ENCODE measurements at places on chromosomes 6 and 20.

GRCh38 chr20:56855708-56856107 lies 226.6 kb downstream of the TFAP2C start:
- DNase-seq: no peak

GRCh38 chr6:90079560-90080490 lies 185.6 kb downstream of the GJA10 start:
- DNase-seq: no peak

GRCh38 chr6:163577404-163577803 lies 162.9 kb downstream of the QKI start:
- DNase-seq: no peak

DNA sequence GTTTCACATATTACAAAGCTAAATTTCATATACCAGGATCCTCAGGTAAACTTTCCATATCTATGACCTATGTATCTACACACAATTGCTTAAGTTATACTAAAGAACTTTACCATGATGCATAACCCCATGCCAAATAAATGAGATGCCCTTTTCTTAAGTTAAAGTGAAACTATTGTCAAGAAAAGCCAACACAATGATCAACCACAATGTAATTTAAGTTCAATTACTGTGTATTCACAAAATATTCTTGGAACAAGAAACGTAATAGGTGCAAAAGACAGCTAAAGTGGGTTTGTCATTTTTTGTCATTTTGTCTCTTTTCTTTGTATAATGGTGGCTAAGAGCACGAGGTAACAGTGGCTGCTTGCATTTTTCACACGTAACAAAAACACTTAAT lies 158.0 kb upstream of the SHLD1 start:
- DNase-seq: no peak

DNA sequence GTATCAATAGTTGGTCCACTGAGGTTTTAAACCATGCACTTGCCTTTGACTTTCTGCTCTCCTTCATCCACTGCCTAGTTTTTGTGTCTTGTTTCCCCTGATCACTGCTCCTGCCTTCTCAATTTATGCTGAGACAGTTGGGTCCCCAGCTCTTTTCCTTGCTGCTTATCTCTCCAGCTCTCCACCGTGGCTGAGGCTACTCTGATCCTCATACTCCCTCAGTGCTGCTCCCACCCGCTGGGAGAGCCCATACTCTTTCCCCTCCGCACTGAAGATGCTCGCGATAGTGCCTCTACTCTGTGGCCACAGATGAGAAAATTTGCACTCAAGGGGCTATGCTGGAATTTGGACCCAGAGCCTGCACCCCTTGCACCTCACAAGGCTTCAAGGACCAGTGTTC lies 3.4 kb upstream of the THBD start:
- DNase-seq: no peak

DNA sequence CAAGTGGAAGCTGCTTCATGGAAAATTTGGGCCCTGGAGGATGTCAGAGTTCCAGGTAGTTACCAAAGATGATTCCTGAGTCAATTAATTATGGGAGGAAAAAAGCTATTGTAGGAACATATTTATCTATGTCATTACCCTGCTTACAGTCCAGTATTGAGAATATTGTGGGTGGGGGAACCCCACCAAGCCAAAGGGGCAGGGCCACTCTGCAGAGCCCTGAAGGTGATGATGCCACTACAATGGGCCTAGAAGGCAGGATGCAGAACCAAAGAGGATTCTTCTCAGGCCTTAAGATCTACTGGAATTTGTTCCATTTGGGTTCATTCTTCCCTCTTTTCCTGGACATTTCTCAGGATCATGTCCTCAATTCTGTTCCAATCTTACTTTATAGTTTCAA lies 375.2 kb upstream of the MARCKS start:
- DNase-seq: no peak

DNA sequence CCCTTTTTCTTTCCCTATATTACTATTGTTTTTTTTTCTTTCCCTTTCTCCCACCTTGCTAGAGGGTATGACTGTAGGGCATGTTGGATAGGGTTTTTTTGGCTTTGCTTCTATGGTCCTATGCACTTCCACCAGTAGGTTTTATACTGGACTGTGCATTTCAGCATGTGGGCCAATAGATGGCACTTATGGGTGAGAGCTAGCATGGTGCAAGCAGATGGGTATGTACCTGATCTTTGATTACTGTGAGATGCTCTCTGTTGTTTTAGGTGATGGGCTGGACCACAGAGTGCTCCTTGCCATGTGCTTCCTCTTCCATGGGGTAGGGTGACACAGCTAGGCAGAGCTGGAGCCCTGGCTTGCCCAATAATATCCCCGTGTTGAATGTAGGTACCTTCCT lies 128.5 kb upstream of the CHD6 start:
- no peak for DNase-seq

GRCh38 chr6:98657764-98658163 lies 176.6 kb upstream of the POU3F2 start:
- DNase-seq: peak; percentile 44

DNA sequence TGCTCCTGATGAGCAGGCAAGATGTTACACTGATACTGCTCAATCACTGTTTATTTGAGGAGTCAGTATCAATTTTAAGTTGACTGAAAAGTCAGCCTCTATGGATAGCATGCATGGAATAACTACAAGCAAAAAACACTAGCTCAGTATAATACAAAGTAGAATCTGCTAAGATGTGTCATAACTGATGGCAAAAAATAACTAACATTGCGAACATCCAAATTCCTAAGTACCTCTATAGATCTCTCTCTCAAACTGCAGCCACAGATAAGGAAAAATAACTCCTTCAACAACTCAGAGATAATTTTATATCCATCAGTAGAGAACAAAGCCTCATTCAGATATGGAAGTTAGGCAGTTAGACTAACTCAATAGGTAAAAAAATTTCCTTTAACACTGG lies 16.3 kb downstream of the HDAC2 start:
- DNase-seq: no peak

- DNase-seq: no peak
These were observed 46.5 kb upstream of the IER3 start for GRCh38 chr6:30790724-30791383.

- DNase-seq: no peak
These were observed 1.2 kb downstream of the FOXO3 start for GRCh38 chr6:108561742-108562502.

DNA sequence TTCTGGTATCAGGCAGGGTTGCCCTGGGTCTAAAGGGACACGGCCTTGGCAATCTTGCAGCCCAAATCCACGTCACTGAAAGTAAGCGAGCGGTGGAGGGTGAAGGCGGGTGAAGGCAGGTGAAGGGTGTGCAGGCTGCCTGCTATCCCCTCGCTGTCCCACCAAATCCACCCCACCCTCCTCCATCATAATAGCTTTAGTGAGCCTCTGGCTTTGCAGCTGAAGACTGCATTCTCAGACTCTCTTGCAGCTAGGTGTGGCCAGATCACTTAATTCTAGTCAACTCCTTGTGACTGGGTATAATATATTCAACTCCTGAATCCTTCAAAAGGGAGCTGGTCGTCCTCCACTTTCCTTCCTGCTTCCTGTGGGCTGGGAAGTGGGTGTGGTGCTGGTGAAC lies 126.7 kb upstream of the TRAF3IP2 start:
- DNase-seq: no peak

DNA sequence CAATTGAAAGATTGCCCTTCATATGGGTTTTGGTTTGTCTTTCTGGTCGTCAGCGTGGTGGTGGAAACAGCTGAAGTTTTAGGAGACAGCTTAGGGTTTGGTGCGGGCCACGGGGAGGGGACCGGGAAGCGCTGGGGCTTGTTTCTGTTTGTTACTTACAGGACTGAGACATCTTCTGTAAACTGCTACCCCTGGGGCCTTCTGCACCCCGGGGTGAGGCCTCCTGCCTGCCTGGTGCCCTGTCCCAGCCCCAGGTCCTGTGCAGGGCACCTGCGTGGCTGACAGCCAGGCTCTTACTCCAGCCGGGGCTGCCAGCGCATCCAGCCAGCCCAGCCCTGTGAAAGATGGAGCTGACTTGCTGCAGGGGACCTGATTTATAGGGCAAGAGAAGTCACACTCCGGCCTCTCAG lies 22.8 kb downstream of the NPEPL1 start:
- no peak for DNase-seq

DNA sequence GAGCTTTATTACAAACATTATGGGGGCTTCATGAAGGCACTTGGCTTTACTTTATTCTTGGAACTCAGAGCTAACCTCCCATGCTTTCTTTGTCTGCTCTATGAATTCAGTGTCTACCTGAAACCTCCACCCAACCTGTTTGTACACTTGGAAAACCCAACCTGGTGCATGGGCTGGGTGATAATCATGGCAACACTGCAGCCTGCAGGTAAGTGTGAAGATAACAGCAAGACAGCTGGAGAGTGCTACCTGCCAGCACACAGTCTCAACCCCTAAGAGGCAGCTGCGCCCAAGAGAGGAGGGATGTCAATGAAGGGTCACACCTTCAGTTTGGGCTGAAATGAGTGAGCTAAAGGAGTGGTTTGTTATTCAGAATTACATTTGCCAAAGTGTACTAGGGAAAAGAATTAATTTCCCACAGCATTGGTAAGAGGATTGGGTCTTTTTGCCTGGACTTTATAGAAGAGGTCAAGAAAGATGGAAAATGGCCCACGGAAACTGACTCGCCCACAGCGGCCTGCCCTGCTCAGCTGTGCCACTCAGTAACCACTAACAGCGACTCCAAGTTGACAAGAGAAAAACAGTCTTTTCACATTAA lies 24.4 kb downstream of the FOXQ1 start:
- peak; percentile 26 for DNase-seq

DNA sequence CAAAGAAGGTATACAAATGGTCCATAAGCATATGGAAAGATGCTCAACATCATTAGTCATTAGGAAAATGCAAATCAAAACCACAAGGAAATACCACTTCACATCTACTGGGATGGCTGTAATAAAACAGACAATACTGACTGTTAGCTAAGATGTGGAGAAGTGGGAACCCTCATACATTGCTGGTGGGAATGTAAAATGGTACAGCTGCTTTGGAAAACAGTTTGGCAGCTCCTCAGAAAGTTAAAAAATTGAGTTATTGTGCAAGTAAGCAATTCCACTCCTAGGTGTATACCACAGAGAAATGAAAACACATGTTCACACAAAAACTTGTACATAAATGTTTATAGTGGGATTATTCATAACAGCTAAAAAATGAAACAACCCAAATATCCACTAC lies 173.0 kb upstream of the JAG1 start:
- no peak for DNase-seq

- DNase-seq: no peak
These were observed 11.3 kb downstream of the FAXC start for GRCh38 chr6:99338188-99338587.
